ENCODE measurements at places on chromosomes 1 and 21.

DNA sequence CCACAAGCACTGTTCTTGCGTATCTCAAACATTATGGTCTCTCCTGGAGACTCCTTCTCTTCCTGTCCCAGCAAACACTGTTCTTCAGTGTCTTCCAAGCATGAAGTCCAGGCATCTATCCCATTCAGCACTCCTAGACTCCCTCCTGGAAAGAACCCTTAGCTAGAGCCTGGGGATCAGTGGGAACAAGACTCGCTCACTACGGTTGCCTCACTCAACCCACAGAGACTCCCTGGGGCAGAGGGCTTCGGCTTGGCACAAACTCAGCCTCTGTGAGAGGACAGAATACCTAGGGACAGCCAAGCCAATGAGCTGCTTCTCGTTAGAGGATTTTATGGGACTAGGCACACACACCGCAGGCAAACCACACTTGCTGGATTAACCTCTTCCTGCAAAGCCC lies 86.5 kb upstream of the IPO9 start:
- DNase-seq: no peak

- no peak for DNase-seq
These were observed 45.0 kb downstream of the UBASH3A start for GRCh38 chr21:42448686-42449085.

DNA sequence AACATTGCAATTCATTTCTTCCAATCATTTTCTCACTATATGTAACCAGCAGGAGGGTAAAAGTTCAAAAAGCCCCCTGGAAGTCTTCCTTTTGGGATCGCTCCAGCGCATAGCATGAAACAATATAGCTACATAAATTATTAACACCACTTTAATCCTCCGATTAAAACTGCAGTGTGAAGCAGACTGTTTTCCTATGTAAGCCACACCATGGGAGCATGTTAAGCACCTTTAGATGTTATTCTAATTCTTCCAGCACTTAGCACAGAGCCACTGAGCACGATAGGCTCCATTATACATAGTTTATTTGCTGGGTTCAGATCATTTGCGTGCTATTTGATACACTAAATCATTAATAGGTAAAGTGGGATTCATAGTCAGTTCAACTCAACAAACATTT lies 18.4 kb upstream of the GADD45A start:
- DNase-seq: no peak

GRCh38 chr1:245859493-245860114 lies 647.5 kb downstream of the SMYD3 start:
- no peak for DNase-seq

GRCh38 chr1:109621379-109622136 lies 1.9 kb downstream of the AMPD2 start:
- DNase-seq: no peak

DNA sequence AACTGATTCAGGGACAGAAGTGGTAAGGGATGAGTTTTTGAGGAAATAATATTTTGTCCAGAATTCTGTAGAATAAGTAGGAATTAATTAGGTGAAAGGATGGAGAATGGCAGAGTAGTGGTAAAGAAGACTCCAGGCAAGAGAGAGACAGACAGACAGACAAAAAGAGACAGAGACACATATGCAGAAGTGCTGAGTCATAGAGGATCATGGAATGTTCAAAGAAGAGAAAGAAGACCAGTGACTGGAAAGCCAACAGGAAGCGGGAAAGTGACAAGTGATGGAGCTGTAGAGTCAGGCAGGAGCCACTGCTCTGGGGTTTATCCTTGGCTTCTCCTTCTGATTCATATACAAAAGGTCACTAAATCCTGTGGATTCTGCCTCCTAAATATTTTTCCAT lies 85.9 kb downstream of the UROD start:
- no peak for DNase-seq

- no peak for DNase-seq
These were observed 9.9 kb downstream of the IKBKE start for GRCh38 chr1:206480211-206480610.

DNA sequence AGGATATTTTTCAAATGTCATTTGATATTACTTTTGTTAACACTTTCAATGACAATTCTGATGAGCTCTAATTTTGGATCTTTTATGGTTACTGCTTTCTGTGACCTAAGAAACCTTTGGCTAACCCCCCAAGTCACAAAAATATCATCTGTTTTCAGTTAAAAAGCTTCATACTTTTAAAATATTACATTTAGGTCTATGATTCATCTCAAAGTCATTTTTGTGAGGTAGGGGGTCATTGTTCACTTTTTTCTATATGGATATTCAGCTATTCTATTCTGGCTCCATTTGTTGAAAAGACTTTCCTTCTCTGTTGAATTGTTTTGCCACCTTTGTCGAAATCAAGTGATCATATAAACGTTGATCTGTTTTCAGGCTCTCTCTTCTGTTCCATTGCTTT lies 44.8 kb downstream of the UCHL5 start:
- no peak for DNase-seq

DNA sequence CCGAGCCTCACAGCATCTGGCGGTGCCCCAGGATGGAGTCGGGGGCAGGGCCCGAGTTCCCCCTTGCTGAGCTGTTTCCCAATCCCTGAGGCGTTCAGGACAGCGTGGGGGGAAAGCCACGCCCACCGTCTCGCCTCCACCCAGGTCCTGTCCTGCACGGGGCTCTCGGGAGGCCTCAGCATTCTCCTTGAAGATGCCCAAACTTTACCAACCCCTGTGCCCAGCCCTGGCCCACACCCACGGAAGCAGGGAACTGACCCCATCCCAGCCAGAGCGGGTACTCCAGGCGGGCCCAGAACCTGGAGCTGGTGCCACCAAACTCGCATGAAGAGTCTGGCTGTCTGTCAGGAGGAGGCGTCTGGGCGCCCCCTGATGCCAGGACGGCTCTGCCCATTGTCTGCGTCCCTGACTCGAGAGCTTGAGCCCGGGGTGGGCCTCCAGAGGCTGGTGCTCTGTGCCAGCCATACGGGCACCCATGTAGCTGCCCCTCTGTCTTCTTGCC lies 35.3 kb upstream of the POFUT2 start:
- no peak for DNase-seq

DNA sequence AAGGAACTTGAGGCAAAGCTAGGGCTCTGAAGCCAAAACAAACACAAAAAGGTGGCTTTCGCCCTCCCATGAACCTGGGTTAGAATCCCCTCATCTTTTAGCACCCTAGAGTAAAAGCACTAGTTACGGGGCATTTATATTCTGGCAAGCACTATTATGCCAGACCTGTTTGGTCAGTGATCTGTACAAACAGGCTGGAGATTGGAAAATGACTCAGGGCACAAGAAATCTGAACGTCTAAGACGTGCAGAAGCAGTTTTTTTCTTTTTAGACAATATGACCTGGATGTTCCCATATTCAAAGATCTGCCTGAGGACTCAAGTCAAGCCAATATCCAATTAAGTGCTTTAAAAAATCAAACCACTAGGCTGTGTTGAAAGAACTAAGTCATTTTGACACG lies 3.0 kb downstream of the ZNF436 start:
- DNase-seq: no peak

GRCh38 chr1:3140437-3140836 lies 71.4 kb downstream of the PRDM16 start:
- no peak for DNase-seq

DNA sequence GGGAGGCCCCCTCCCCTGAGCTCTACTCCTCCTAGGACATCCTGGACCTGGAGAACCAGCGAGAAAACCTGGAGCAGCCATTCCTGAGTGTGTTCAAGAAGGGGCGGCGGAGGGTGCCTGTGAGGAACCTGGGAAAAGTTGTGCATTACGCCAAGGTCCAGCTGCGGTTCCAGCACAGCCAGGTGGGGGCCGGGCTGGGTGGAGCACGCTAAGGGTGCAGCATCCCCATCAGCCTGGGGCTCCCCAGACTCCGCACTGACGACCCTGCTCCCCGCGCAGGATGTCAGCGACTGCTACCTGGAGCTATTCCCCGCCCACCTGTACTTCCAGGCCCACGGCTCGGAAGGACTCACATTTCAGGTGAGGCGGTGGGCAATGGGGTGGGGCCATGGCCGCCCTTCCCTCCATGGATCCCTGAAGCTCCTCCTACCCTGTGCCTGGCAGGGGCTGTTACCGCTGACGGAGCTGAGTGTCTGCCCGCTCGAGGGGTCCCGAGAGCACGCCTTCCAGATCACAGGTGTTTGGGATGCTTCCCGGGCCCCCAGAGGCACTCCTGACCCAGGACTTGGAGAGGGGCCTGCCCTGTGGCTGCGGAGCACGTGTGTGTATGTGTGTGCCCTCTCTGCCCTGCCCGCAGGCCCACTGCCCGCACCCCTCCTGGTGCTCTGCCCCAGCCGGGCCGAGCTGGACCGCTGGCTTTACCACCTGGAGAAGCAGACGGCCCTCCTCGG lies 4.1 kb downstream of the PLEKHN1 start:
- DNase-seq: no peak

DNA sequence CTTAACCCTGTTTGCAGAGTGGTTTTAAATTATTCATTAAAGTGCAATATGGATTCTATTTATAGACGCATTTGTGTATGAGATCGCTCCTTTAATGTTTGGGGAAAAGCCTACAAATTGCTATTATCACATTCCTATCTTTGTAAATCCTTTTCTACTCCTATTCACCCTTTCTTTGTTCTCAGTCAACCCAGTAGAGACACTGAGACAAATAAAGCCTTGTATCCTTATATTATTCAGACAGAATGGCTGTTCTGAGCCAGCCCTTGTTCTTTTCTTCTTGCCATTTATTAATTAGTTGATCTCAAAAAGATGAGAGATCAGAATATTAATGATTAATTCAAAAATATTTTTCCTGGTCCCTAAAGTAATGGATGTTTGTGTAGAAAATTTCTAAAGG lies 8.4 kb downstream of the PCBP3 start:
- no peak for DNase-seq

DNA sequence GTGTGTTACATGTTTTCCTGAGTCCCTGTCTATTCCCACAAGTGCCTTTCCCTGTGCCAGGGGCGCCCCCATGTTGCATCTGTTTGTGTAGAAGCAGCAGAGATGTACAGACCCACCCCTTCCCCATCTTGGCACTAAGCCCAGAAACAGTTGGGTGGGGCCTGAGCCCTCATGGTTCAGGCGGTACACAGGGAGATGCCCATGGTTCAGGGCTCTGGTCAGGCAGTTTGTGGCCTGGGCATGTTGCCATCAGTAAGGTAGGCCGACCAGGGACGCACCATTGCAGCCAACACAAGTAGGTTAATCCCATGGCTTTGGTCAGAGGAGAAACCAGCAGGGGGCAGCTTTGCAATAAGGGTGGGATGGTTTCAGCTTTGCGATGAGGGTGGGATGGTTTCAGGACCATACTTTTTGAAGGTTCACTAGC lies 914 bp upstream of the ADGRB2 start:
- DNase-seq: no peak

- DNase-seq: no peak
These were observed 807.1 kb downstream of the USP25 start for GRCh38 chr21:16536643-16537434.

DNA sequence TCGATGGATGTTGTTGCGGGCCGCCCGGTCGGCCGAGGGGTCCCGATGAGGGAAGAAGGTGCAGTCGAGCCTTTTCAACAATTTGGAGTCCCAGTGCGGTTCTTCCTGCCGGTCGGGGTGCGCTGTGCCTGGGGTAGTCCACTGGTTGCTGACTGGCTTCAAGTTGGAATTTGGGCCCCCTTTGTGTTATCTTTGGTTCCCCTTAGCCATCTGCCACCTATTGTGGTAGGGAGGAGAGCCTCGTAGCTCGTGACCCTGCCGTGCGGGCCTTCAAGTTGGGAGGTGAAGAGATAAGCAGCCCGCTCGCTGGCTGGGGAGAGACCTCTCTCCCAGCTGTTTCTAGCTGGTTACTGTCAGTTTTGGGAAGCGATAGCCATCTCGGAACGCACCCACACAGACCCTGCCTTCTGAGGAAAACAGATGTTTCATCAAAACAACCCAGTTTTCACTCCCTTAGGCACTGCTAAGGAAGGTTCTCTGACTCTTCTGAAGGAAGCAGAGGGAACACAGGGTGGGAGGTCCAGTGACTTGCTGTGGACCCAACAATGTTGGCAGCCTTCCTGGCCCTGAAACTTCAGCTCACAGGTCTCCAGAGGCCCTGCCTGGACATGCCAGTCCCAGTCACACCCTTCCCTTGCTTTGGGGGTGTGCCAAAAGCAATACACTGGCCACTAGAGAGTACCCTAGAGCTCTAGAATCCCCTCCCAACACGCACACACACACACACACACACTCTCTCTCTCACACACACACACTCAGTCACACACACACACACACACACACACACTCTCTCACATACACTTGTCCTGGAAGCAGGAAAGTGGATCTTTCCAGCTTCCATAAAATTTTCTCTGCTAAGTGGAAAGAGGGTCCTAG lies 1.0 kb downstream of the BTG2 start:
- no peak for DNase-seq

DNA sequence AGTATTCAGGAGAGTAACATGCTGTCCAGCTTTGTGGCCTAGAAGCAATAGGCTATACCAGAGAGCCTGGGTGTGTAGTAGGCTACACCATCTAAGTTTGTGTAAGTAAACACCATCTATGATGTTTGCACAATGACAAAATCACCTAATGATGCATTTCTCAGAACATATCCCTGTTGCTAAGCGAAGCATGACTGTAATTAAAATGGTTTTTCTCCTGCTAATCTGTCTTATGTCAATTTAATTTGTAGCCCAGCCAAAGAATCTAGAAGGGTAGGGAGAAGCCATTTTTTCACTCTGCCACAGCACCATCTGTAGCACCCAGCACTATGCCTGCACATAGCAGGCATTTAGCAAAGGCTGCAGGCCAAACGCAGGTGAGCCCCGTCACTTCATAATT lies 2.0 kb upstream of the TTC24 start:
- no peak for DNase-seq

GRCh38 chr1:219247441-219247840 lies 73.8 kb downstream of the LYPLAL1 start:
- DNase-seq: no peak

DNA sequence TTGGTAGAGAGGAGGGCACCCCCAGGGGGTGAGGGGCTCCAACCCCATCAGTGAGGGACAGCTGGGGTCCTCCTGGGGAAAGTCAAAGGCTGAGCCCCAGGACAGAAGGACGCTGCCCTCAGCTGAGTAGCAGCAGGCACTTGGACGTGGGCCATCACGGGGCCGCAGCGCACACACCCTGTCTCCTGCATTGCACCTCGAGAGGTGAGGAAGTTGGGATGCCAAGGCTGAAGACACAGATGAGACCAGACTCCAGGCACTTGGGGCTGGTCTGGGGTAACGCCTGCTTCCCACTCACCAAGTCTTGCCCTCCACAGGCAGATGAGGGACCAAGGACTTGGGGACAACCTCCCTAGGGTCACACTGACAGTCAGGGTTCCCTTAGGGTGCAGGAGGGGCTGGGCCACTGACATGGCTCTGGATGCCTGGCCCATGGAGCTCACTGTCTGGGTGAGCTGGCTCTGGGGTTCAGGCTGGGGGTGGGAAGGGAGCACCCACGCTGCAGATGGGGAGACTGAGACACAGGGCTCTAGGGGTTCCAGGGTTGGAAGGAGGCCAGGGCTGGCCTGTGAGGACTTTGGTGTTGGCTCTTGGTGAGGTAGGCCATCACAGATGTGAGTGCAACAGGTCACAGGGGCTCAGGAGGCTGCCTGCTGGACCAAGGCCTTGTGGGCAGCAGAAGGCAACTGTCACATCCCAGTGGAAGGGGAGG lies 16.6 kb upstream of the ZNF678 start:
- DNase-seq: no peak

GRCh38 chr1:242523719-242524570 lies 552 bp downstream of the PLD5 start:
- no peak for DNase-seq

All from iPS DF 6.9 (cell line).